RWPE2 (cell line): ENCODE measurements at places on chromosomes 6 and 20.

DNA sequence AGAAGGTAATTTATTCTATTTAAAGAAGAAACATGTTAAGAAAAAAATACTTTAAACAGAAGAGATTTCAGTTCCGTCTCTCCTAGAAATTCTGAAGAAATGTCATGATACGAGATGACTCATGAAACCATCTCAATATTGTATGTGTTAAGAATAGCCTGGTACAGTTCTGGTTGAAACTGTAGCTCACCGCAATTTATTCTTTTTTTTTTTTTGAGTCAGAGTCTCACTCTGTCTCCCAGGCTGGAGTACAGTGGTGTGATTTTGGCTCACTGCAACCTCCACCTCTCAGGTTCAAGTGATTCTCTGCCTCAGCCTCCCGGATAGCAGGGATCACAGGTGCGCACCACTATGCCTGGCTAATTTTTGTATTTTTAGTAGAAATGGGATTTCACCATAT is 103.3 kb downstream of the ARHGAP18 start:
- H3K4me3 ChIP-seq: no peak overlapping the region

GRCh38 chr6:133590814-133591213 is 298.1 kb upstream of the TCF21 start:
- no peak for DNase-seq
- H3K4me1 ChIP-seq: peaks cover 46% of the 10 kb centered on the region
- H3K36me3 ChIP-seq: no peaks in the 10 kb centered on the region
- H3K4me3 ChIP-seq: no peak overlapping the region
- H3K27me3 ChIP-seq: no peaks in the 10 kb centered on the region

DNA sequence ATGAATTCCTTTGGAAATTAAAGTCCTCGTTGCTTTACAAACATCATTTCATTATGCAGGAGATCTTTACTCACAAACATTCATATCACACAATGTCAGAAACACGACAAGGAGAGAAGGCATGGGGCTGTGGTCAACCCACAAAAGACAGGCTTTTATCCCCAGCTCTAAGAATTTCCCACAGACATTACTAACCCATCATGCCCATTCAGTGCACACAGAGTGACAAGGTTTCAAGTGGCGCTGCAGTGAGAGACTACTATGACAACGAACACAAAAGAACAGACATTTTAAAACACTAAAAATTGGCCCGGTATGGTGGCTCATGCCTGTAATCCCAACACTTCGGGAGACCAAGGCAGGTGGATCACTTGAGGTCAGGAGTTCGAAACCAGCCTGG is 579.8 kb upstream of the AGPAT4 start:
- H3K4me1 ChIP-seq: no peaks in the 10 kb centered on the region
- DNase-seq: no peak
- no peak overlapping the region for H3K4me3 ChIP-seq

GRCh38 chr20:21342656-21343345 is 39.7 kb downstream of the XRN2 start:
- H3K27ac ChIP-seq: no peak overlapping the region
- DNase-seq: no peak
- H3K36me3 ChIP-seq: peaks cover 97% of the 10 kb centered on the region

DNA sequence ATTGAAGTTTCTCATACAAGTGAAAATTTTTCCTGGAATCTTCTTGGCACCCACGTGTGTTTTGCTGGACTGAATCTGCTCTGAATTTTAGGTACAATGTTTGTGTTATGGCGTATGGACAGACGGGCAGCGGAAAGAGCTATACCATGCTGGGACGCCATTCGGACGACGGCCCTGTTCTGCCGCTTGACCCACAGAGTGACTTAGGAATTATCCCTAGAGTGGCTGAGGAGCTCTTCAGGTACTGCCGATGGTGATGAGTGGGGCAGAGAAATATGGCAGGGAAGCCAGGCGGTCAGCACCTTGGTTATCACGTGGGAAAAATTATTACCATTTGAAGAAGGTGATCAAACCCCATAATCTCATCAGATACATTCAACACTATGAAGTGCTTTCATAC is 36.3 kb downstream of the KIF25 start:
- H3K27ac ChIP-seq: no peak overlapping the region
- H3K36me3 ChIP-seq: no peaks in the 10 kb centered on the region
- H3K27me3 ChIP-seq: no peaks in the 10 kb centered on the region
- DNase-seq: no peak
- H3K4me1 ChIP-seq: peaks cover 8% of the 10 kb centered on the region

DNA sequence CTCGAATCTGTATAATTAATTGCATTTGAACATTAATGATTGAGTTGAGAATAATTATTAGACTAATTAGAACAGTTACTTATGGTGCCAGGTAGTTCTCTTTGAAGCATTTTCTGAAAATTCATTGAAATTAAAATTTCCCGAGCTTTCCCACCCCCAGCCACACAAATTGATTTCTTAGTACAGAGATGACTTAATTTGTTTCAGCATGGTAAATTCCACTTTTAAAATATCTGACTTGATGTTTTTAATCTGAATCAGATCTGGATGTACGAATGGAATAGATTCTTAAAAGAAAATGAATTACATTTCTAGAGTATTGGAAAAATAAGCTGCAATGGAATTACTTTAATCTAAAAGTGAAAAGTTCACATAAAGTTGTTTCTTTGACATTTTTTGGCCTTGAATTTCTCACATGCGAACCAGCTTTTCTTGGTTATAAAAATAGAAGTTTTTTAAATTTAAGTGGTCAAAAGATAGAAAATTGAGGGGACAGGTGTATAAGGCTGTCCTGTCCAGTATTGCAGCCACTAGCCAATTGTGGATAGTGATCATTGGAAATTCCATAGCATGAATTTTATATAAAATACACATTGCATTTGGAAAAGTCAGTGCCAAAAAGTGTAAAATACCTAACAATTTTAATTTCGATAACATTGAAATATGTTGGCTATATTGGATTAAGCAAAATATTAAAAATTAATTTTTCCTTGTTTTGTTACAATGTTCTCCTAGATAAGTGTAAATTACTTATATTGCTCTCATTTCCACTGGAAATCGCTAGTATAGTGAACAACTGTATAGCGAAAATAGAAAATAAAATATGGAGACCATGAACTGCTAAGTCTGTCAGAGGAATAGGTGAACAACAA is 102.9 kb downstream of the OR2B2 start:
- peak overlapping the region; percentile 91 for H3K27ac ChIP-seq
- H3K4me3 ChIP-seq: peak overlapping the region; percentile 55
- no peak for DNase-seq
- peaks cover 14% of the 10 kb centered on the region for H3K4me1 ChIP-seq
- H3K27me3 ChIP-seq: no peaks in the 10 kb centered on the region
- H3K36me3 ChIP-seq: no peaks in the 10 kb centered on the region

DNA sequence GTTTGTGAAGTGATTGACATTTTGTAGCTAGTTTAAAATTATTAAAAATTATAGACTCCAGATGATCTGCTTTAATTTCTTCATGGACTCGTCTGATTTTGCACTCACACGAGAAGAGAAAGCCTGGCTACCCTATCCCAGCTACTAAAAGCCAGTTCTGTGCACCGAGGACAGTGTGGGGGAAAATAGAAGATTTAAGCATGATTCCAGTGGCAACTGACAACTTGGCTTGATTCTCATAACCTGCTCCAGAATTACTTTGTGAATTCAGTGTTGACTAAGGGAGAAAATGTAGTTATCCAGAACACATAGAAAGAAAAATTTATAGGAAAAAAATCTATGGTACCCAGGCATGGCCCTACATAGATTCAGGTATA is 88.7 kb downstream of the SNAP25 start:
- no peaks in the 10 kb centered on the region for H3K27me3 ChIP-seq
- peaks cover 31% of the 10 kb centered on the region for H3K4me1 ChIP-seq
- H3K4me3 ChIP-seq: no peak overlapping the region
- H3K27ac ChIP-seq: peak overlapping the region; percentile 64
- DNase-seq: no peak
